ENCODE measurements at places on chromosomes 3 and 15.

- no peak for DNase-seq
These were observed 57.3 kb downstream of the FRMD5 start for GRCh38 chr15:44137750-44138149.

DNA sequence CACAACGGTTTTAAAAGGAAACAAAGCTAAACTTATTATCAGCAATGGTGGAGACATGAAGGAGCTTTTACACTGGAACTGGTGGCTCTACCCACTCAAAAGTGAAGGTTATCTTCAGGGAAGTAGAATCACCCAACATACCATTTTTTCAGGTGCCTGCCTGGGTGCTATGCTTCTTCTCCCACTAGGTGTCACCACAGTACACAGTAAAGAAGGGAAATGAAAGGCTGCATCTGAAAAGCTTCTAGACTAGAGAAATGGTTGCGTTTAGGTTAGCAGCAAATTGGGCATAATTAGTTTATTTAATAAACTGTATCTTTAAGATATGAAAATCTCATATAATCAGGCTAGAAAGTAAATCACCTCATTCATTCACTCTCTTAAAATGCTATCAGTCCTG, 47.0 kb upstream of the SELENOK start:
- DNase-seq = peak; percentile 4

DNA sequence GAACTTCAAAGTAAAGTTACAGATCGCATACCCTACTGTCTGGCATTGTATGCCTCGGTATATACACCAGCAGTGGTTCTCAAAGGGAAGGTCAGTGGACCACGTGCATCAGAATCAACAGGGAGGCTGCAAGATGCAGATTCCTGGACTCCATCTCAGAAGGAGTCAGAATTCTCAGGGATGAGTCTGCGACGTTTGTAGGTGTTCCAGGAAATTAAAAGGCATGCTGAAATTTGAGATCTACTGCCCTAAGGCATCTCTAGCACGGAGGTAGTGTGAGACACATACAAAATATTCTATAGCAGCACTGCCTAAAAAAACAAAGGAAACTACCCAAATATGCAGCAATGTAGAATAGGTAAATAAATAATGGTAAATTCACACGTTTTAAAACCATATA, 136.8 kb upstream of the BNIP2 start:
- no peak for DNase-seq

GRCh38 chr15:82548700-82549099, 8.4 kb upstream of the RPS17 start:
- no peak for DNase-seq

DNA sequence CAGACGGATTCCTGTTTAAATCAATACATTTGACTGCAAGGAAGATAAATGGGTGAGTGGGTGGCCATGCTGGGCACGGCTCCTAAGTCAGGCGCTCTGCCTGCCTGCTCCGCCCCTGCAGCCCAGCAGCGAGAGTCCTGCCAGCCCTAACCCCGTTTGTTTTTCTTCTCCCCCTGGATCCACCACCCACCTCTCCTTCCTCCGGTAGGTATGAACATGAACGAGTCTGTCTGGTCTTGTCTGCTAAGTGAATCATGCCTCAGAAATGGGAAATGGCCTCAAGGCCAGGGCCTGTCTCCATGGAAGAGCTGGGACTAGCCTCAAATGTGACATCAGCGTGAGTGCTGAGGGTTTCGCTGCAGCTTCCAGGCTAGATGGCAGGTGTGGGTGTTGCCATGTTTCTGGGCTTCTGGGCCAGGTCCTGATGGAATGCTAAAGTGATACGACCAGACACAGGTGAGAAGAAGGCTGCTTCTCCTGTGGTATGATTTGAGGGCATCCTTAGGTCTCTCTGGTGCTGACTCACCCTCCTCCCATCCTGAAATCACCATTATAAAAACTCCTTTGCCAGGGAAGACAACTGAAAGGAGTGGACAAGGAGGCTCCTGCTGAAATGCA, 5.6 kb upstream of the FEM1B start:
- DNase-seq = no peak

GRCh38 chr3:20924646-20925385, 738.8 kb upstream of the SGO1 start:
- DNase-seq = no peak

DNA sequence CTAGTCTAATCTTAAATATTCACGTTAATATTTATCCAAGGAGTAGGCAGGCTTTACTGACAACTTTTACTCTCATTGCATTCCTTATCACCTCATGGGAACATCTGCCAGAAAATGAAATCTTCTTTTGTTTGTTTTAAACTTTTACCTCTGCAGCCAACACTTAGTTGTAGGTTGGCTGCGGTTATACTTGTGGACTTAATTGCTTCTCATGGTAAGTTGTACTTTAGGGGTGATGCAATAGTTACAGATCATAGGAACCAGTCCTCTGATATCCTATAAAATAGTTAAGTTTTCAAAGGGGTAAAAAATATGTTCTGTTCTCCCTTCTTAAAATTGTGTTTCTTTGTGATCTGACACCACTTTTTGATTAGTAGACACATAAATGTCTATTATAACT, 321.9 kb downstream of the ZPLD1 start:
- no peak for DNase-seq

- no peak for DNase-seq
These were observed 49.1 kb downstream of the CA12 start for GRCh38 chr15:63332367-63333124.

- peak; percentile 6 for DNase-seq
These were observed 199.1 kb downstream of the LRRN1 start for GRCh38 chr3:3998140-3998922.

- no peak for DNase-seq
These were observed 312.8 kb upstream of the TLE3 start for GRCh38 chr15:70410371-70410985.

DNA sequence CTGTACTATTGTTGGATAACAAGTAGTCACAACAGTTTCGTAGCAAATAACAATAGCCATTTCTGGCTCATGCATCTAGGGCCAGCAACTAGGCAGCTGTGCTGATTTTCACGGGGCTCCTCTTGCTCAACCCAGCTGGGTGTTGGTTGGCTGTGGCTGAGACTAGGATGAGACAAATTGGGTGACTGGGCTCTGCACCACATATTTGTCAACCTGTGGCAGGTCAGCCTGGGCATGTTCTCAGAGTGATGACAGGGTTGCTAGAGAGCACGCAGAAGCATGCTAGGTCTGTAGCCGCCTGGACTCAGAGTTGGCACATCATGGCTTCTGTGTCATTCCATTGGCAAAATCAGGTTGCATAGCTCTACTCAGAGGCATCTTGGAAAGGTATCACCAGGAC, 175.9 kb downstream of the OTOL1 start:
- DNase-seq = no peak

- DNase-seq = no peak
These were observed 54.0 kb upstream of the TMEM108 start for GRCh38 chr3:132984181-132984580.

GRCh38 chr3:191361456-191361855, 31.1 kb upstream of the UTS2B start:
- no peak for DNase-seq

- no peak for DNase-seq
These were observed 23.1 kb upstream of the TBL1XR1 start for GRCh38 chr3:177220136-177220974.

GRCh38 chr15:100021653-100022052, 288.4 kb upstream of the LYSMD4 start:
- DNase-seq = no peak

DNA sequence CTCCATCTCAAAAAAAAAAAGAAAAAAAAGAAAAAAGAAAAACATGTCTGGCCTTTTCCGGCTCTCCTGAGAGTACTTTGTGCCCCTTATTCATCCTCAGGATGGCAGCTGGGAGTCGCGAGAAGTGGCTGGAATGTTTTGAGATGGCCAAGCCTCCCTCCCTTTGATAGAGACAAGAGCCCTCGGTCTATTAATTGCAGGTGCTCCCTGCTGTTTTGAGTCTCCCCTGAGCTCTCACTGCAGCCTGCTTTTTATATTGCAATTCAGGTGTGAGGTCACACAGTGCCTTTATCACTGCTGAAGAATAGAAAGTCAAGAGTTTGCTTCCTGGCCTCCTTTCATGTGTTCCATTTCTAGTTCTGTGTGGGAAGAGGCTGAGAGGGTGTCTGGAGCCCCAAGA, 10.9 kb downstream of the CA12 start:
- DNase-seq = peak; percentile 49

- DNase-seq = no peak
These were observed 318.9 kb upstream of the IL12A start for GRCh38 chr3:159669766-159670165.

DNA sequence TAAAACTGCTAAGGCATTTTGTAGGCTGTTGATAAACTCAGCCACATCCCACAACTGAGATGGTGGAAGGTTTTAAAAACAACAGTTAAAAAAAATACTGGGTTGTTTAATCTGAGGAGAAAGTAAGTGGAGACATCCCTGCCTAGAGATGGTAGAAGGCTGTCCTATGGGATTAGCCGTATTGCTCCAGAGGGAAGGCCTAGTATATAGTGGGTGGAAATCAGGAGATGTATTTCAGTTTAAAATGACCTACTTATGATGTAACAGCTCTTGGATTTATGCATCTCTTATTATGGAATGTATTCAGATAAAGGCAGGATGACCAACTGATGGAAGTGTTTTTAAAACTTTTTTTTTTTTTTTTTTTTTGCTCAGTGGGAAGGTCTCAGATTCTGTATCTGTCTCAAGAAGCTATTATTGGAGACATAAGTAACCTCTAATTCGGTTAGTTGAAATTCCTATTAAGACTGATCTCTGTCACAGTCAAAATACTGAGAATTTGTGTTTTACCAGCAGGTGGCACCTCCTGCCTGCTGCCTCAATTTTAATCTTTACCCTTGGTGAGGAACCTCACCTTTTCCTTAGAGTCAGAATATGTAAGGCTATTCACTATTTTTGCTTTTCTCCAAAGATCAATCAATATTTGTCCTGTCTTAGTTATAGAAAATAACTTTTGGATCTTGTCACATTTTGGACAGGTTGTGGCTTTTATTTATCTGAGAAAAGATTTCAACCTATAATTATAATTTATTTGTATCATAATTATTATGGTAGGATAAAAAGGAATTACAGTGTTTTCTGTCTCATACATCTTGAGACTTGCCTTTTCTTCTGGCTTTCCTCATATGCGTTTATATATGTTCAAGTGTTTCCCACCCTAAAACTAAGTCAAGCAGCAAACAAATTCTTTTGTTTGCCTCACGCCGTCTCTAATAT, 63.0 kb downstream of the VPS8 start:
- peak; percentile 16 for DNase-seq

GRCh38 chr3:146134348-146135117, 26.5 kb downstream of the PLOD2 start:
- no peak for DNase-seq

DNA sequence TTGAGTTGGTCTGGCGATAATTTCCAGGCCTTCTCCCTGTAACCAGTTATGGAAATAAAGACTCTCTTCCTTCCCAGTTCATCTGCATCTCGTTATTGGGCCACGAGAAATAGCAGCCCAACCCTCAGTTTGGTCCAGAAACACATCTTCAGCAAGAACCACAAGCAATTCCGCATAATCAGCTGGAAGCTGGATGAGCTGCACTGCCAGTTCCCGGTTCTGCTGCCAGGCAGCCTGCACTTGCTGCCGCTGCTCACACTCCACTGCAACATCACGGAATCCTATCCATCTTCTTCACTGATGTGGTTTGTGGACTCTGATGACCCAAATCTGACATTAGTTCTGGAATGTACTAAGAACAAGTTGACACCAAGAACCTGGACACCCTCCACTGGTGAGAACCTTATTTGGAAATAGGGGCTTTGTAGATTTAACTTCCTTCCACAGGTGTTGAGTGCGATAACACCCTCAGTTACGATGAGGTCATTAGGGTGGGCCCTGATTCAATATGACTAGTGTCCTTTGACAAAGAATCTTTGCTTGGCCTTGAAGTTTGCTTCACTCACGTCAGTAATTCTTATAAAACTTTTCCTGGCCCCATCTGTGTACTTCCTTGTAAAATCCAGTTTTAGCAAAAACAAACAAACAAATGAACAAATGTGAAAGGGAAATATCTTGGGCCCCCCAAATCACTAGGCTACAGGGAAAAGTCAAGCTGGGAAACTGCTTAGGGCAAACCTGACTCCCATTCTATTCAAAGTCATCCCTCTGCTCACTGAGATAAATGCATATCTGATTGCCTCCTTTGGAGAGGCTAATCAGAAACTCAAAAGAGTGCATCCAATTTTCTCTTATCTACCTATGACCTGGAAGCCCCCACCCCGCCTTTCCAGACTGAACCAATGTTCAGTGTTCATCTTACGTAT, 221.9 kb upstream of the PROK2 start:
- DNase-seq = no peak

- no peak for DNase-seq
These were observed 186.8 kb downstream of the SHOX2 start for GRCh38 chr3:157919319-157919887.

DNA sequence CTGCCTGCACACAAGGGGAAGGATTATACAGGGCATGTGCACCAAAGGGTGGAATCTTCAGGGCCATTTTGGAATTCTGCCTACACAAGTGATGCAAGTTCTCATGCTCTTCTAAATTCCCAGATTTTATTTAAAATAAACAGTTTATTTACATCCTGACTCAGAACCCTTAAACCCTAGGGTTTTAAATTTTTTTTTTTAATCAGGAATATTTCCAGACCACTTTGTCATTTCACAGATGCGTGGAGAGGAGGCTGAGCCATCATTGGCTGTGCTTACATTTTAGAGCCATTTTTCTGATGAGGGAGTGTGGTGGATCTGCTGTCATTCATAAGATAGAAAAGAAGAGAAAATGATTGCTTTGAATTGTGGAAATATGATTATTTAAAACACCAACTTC, 65.2 kb upstream of the MNS1 start:
- DNase-seq = no peak

DNA sequence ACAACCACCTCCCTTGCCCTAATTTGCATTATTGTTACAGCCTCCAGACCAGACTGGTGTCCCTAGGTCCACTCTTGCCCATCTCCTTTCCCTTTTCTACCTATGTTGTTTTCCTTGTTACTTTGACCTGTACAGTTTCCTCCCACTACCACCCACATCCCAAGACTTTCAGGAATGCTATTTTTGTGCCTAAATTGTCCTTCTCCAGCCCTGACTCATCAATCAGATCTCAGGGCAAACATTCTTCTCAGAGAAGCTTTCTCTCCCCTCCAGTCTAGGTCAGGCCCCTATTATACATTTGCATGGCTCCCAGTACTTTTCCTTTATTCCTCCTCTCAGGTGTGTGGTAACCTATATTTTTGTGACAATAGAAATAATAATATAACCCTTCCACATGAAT, 241.5 kb downstream of the IGSF11 start:
- no peak for DNase-seq

- DNase-seq = no peak
These were observed 215.5 kb downstream of the NR1D2 start for GRCh38 chr3:24160424-24161095.

Data from DMS153 (cell line).